ENCODE measurements at places on chromosomes 3 and 15.

DNA sequence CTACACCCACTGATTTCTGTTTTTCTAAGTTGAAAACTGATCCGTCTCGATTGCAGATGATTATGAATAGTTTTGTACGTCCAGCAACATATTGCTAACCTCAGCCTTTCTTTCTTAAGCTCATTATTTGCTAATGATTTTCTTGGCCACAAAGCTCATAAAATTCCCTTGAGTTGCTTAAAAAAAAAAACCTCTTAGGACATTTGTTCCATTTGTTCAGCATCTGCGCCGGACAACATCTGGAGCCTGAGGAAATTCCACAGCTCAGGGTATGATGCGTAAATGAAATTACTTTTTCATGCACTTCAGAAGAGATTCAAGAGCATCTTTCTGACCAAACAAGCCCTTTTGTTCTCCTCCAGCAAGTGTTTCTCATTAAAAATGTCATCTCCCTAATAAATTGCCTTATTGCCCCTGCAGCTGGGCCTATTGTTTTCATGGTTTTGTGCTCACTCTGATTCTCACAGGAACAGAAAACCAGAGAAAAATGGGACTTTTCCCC lies 249.1 kb upstream of the MCTP2 start:
- DNase-seq: no peak

- peak; percentile 78 for DNase-seq
Observed at GRCh38 chr3:89107461-89108290, at the start of gene EPHA3. Gene EPHA3 (plus strand): TSS chr3:89107621. CDS start chr3:89107749, 128 bp downstream.

DNA sequence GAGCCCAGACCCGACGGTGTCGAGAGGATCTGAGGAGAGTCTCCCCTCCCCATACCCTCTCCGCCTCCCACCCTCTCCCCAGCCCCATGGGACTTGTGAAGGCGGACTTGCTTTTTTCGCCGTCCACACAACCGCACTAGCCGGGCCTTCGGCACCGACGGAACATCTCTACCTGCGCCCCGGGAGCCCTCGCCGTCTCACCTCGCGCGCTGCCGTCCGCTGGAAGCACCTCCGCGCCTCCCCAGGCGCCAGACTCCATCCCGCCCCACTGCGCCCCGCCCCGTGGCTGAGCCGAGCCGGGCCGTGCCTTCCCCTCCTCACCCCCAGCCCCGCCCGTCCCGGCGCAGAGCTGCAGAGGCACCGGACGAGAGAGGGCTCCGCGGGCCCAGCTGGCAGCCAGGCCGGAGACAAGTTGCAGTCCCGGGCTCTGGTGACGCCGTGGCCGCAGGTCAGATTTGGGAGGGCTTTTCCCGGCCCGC lies at the start of the genes DUOX1 and DUOXA1:
Gene DUOX1 (plus strand): TSS at position 344 of the 479 bp plus-strand sequence. CDS start 1,973 bp downstream, outside the sequence.
Gene DUOXA1 (minus strand): TSS at position 229 of the 479 bp plus-strand sequence. CDS start 6,865 bp downstream, outside the sequence.
- peak; percentile 37 for DNase-seq

- DNase-seq: peak; percentile 77
Observed at GRCh38 chr15:70339571-70340493, 242.1 kb upstream of the TLE3 start.

DNA sequence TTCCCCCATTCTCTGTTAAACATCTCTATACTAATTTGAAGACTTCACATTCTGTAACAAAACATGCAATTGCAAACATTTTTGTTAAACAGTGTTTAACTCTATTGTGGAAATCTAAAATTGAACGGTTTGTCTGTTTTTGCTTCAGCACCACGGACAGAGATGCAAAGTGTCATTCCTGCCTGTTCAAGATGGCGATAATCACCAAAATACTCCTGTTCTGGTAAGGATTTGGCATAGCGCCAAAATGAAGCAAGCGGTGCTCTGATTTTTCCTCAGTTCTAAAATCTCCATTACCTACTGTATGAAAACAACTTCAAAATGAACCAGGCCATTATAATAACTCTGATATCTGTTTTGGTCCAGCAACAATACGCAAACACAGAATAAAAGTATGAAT lies 129.7 kb upstream of the TUSC7 start:
- DNase-seq: peak; percentile 9

DNA sequence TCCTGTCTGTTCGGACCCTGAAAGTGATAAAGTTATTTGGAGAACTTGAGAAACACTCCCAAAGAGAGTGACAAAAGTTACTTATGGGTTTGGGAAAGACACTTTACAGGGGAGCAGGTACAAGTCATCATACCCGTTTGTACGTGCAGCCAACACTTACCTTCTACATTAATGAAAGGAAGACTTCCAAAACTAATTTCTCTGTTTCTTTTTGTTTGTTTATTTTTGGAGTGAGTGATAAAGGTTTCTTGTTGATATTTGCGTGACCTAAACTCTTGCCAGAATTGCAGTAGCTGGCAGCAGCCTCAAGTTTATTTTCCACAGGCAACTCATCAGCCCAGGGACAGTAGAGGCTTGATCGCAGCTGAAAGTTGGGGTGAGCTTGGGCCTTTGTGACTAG lies 8.4 kb downstream of the ABHD2 start:
- DNase-seq: no peak

GRCh38 chr3:16051691-16052090 lies 122.8 kb upstream of the GALNT15 start:
- DNase-seq: no peak

GRCh38 chr15:39102431-39102830 lies 478.4 kb upstream of the THBS1 start:
- DNase-seq: no peak

DNA sequence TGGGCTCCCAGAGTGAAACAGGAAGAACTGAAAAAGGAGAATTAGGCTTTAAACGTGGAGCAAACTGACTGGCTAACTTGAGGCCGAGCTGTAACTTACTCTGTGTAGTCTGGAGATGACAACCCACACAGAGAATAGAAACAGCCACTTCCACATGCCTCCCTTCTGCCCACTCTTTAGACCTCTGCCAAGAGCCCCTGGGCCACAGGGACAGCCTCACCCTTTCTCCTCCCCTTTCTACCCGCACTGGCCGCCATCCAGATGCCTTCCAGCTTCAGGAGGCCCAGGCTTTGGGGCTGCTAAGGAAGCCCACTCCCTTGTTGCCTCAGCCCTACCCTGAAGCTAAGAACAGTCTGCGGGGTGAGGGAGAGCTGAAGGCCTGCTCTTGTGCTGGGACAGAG lies 6.8 kb downstream of the ARHGAP31 start:
- DNase-seq: no peak

DNA sequence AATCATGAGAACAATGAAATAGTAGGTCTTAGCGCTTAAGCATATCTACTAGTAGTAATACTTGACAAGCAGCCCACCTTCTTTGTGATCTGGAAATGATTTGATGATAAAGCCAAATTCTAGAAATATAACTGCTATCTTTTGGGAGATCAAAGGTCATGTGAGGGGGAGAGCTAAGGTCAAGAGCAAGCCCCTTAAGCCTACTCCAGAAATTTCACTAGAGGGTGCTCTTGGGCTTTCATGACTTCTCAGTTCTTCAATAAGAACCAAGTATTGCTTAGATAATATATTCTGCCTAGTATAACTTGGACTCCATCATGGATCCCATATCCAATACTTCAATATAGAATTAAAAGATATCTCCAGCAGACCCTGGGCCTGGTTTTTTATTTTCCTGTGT lies 319.6 kb downstream of the ZBTB20 start:
- DNase-seq: peak; percentile 91

DNA sequence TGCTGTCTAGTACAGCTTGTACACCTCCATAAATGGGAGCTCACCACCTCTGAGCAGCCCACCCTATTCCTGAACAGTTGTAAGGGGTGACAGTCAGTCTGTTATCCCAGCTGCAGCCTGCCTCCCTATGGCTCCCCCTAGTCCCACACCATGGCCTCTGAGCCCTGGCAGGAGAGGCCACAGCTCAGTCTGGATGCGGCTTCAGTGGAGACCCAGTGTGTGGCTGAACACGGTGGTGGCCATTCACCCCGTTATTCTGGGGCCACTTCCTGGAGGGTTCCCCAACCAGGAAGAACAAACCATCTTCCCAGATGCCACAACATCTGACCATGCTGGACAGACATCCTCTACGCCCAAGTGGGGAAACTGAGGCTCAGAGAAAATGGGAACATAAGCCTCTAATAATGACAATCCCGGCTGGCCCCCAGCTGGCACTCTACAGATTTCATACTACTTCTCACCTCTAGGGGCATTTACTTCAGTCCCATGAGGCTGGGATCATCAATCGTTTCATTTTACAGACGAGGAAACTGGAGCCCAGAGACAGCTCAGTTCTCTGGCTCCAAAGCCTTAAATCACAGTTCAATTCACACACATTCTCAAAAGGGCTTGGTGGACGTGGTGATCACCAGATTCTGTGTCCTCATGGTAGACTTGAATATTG lies 9.2 kb upstream of the GRIP2 start:
- DNase-seq: peak; percentile 62

DNA sequence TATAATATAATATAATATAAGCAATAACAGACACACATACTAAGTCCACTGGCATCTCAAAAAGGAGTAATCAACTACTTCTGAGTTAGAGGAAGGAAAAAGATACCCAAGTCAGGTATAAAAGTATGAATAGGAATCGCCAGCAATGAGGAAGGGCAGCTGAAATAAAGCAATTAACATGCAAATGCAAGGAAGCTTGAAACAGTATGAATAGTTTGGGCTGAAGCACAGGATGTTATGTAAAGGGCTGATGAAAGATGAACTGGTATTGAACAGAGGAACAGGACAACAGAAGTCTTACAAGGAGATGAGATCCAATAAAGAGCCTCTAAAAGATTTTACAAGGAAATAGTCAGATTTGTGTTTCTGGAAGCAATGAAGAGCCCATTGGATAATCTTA lies 7.1 kb downstream of the COPS2 start:
- DNase-seq: no peak

GRCh38 chr3:64574194-64574593 lies 113.6 kb downstream of the ADAMTS9 start:
- DNase-seq: no peak

GRCh38 chr3:65545429-65545828 lies 493.3 kb downstream of the MAGI1 start:
- no peak for DNase-seq

- no peak for DNase-seq
Observed at GRCh38 chr3:22141769-22142168, 390.8 kb upstream of the ZNF385D start.

- DNase-seq: no peak
Observed at GRCh38 chr3:86738684-86739083, 252.3 kb downstream of the VGLL3 start.

GRCh38 chr15:101599091-101599490 lies 53.1 kb downstream of the TM2D3 start:
- DNase-seq: no peak

GRCh38 chr15:80246425-80246894 lies 5.6 kb downstream of the CTXND1 start:
- DNase-seq: no peak

DNA sequence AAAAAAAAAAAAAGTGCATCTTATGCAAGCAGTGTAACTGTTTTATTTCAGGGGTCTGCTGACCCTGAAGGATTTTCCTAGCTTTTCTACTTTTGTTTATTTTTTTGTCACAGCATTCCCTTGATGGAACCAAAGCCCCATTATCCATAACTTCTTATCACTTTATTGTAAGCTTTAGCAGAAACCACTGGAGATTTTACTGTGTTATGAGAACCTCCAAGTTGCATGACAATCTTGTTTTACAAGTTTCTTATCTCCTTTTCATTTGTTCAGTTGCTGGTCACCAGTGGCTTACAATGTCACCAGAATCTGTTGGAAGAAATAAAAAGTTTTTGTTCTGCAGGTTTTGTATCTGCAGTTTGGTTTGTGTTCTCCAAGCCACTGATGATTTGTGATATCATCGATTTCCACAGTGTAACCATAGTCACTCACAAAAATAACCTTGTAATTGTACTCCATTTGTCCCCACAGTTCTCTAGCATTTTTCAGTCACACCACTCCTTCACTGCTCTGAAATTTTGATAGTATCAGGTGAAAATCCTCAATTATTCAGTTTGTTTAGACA lies 660.0 kb downstream of the RBMS3 start:
- no peak for DNase-seq

GRCh38 chr3:139928708-139929505 lies 6.1 kb upstream of the CLSTN2 start:
- DNase-seq: no peak

DNA sequence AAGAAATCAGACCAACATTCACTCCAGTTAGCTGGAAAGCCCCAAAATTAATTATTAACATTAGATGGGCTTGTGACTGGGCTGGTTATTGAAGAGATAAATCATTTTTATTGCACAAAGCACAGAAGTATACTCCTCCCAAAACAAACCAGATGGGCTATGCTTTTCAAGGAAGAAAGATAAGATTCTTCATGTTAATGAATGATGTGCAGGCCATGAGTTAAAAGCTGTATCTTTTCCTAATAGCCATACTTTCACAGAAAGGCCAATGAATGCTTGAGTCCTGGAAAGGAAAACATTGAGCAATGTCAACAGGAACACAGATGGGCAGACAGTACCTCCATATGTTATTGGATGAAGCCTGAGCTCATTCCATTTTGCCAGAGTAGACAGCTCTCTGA lies 55.4 kb downstream of the OCA2 start:
- DNase-seq: no peak

GRCh38 chr3:9781551-9781950 lies 10.7 kb downstream of the TADA3 start:
- peak; percentile 28 for DNase-seq

DNA sequence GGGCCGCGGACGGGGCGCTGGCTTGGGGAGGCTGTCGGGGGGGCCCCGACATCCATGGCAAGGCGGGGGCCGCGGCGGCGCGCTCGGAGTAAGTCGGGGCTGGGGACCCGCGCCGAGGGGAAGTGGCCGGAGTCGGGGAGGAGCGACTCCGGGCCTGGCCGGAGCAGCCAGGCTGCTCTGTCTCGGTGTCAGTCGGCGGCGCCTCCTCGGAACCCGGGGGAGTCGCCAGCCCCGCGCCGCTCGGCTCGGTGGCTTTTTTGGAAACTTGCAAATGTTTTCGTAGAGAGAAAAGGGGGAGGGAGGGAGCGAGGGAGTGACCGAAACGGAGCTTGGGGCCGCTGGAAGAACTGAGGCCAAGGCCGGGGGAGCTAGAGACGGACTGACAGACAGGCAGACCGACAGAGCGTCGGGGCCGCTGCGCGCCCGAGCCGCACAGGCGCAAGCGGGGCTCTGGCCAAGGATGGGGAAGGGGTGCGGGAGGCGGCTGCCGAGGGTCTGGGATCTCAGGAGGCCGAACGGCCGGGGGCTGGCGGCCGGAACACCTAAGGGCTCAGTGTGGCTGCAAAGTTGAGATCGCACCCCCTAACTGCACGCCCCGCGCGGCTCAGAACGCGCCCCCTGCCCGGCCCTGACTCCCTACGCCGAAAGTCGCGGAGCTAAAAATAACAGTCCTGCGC lies 5.0 kb downstream of the PTH1R start:
- peak; percentile 50 for DNase-seq

DNA sequence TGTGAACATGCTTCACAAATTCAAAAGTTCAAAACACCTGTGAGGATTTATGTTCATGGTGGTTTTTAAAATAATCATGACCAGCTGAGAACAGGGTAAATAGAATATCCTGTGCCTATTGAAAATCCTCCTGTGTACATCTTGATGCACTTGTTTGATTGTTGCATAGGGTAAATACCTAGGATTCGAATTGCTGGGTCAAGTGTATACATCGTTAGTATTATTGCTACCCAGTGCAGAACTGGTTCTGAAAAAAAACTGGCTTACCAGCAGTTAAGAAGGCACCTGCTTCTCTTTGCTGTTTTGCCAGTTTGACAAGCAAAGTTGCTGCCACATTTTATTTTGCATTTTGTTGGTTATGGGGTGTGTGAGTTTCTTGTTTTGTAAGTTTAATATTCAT lies 272.6 kb downstream of the CLSTN2 start:
- no peak for DNase-seq

- peak; percentile 63 for DNase-seq
Observed at GRCh38 chr3:72157748-72158638, 373.0 kb upstream of the PROK2 start.

Measured in hematopoietic multipotent progenitor cell treated with erythropoietin and hydrocortisone succinate and interleukin-3 and kit ligand, for 4 days (in vitro differentiated cells).